BJ (cell line): ENCODE measurements at places on chromosomes 6 and 20. TPM values are rescaled to one million over a fixed set of nuclear protein-coding genes. Genes with fewer than 3 reads are reported as not detected.

Gene MAPK13
- polyA plus RNA-seq, result 2.8 and 3.8 TPM in 2 replicates

Gene TOMM6
- polyA plus RNA-seq, result 157 and 199 TPM in 2 replicates

Gene TRIM31
- not detected in 2 replicates for polyA plus RNA-seq

Gene IMPG1
- not detected in 2 replicates for polyA plus RNA-seq

Gene PHACTR3
- not detected in 2 replicates for polyA plus RNA-seq

Gene TMEM151B
- polyA plus RNA-seq, result not detected in 2 replicates

Gene FAM83C
- polyA plus RNA-seq, result not detected in 2 replicates

Gene KIF6
- polyA plus RNA-seq, result 0.56 and 0.58 TPM in 2 replicates

Gene FAM209B
- polyA plus RNA-seq, result 0.33 TPM in 1 of 2 replicates, not detected in the other

Gene TTK
- polyA plus RNA-seq, result 5.1 and 10.5 TPM in 2 replicates

Gene MYCT1
- 0.02 and 0.04 TPM in 2 replicates for polyA plus RNA-seq

Gene ECT2L
- not detected in 2 replicates for polyA plus RNA-seq

Gene LRRC73
- polyA plus RNA-seq, result 0.15 and 0.33 TPM in 2 replicates

Gene FRS3
- polyA plus RNA-seq, result 2.1 and 3.3 TPM in 2 replicates

Gene NOX3
- polyA plus RNA-seq, result not detected in 2 replicates

Gene ZNF311
- 0.74 and 1.0 TPM in 2 replicates for polyA plus RNA-seq

Gene ZC2HC1B
- not detected in 2 replicates for polyA plus RNA-seq

Gene ZNF343
- polyA plus RNA-seq, result 8.2 and 9.8 TPM in 2 replicates

Gene LPIN3
- 9.1 and 11.5 TPM in 2 replicates for polyA plus RNA-seq

Gene EFHC1
- 16.6 and 26.3 TPM in 2 replicates for polyA plus RNA-seq

Gene GLP1R
- not detected in 2 replicates for polyA plus RNA-seq

Gene SLC17A5
- 13.2 and 21.2 TPM in 2 replicates for polyA plus RNA-seq

Gene DNMT3B
- polyA plus RNA-seq, result 1.1 and 1.3 TPM in 2 replicates

Gene BNIP5
- polyA plus RNA-seq, result not detected in 2 replicates

Gene APOM
- polyA plus RNA-seq, result 4.2 and 4.8 TPM in 2 replicates

Gene PRDM13
- not detected in 2 replicates for polyA plus RNA-seq

Gene ADGRF1
- not detected in 2 replicates for polyA plus RNA-seq

Gene HLA-DQA2
- polyA plus RNA-seq, result not detected in 2 replicates

Gene BPIFA1
- not detected in 2 replicates for polyA plus RNA-seq

Gene GSTA2
- polyA plus RNA-seq, result not detected in 2 replicates

Gene PCSK2
- polyA plus RNA-seq, result not detected in 2 replicates

Gene CRISP2
- not detected in 2 replicates for polyA plus RNA-seq

Gene TMEM200A
- polyA plus RNA-seq, result 6.0 and 9.2 TPM in 2 replicates

Gene MTG2
- polyA plus RNA-seq, result 17.6 and 19.3 TPM in 2 replicates

Gene LINC00237
- not detected in 2 replicates for polyA plus RNA-seq

Gene HSPA12B
- 0.02 TPM in 1 of 2 replicates, not detected in the other for polyA plus RNA-seq

Gene OTOR
- not detected in 2 replicates for polyA plus RNA-seq

Gene MTFR2
- polyA plus RNA-seq, result 5.5 and 6.1 TPM in 2 replicates

Gene LTB
- polyA plus RNA-seq, result not detected in 2 replicates

Gene PNPLA1
- not detected in 2 replicates for polyA plus RNA-seq

Gene TMC2
- polyA plus RNA-seq, result not detected in 2 replicates

Gene SLC17A2
- polyA plus RNA-seq, result not detected in 2 replicates
